ENCODE measurements at places on chromosomes 13 and 19. TPM values are rescaled to one million over a fixed set of nuclear protein-coding genes. Genes with fewer than 3 reads are reported as not detected.

Gene ZNF628
- total RNA-seq, result 27.2 TPM

Gene RGL3
- total RNA-seq, result not detected

Gene ZNF415
- total RNA-seq, result 1.7 TPM

Gene CD33
- total RNA-seq, result 0.60 TPM

Gene PBX4
- 51.8 TPM for total RNA-seq

Gene SCN1B
- 2.3 TPM for total RNA-seq

Gene BEST2
- total RNA-seq, result not detected

Gene NCR1
- not detected for total RNA-seq

Gene TUBGCP3
- total RNA-seq, result 30.6 TPM

Gene NLRP5
- total RNA-seq, result not detected

Gene OR7G1
- not detected for total RNA-seq

Gene FBXO17
- not detected for total RNA-seq

Gene NLRP7
- total RNA-seq, result not detected

Gene CEACAM20
- total RNA-seq, result not detected

Gene PET100
- total RNA-seq, result 178 TPM

Gene AMER2
- not detected for total RNA-seq

Gene TUBB4A
- total RNA-seq, result 0.53 TPM

Gene OR7E24
- not detected for total RNA-seq

Gene FGF9
- 3.4 TPM for total RNA-seq

Gene URAD
- not detected for total RNA-seq

Gene EPS8L1
- total RNA-seq, result 2.2 TPM

Gene FUT1
- not detected for total RNA-seq

Gene ZNF473
- total RNA-seq, result 2.8 TPM

Gene HSH2D
- total RNA-seq, result 46.9 TPM

Gene STOML3
- total RNA-seq, result not detected

Gene CLDN10
- not detected for total RNA-seq

Gene ADGRE2
- 3.8 TPM for total RNA-seq

Gene CACNG6
- total RNA-seq, result not detected

Gene CEACAM8
- not detected for total RNA-seq

Data from CD4-positive, alpha-beta T cell (primary cell).